ENCODE measurements at places on chromosomes 4 and X. TPM values are rescaled to one million over a fixed set of nuclear protein-coding genes. Genes with fewer than 3 reads are reported as not detected.

The GPR101 gene
- polyA plus RNA-seq = not detected

The DACH2 gene
- polyA plus RNA-seq = not detected

The ADAMTS3 gene
- not detected for polyA plus RNA-seq

The GRIA2 gene
- not detected for polyA plus RNA-seq

The NDST3 gene
- polyA plus RNA-seq = not detected

The AFF2 gene
- polyA plus RNA-seq = 0.70 TPM

The CENPVL2 gene
- not detected for polyA plus RNA-seq

The RASL11B gene
- not detected for polyA plus RNA-seq

The PPEF2 gene
- not detected for polyA plus RNA-seq

The SHOX gene
- not detected for polyA plus RNA-seq

The TMEM31 gene
- polyA plus RNA-seq = not detected

The UGT2B15 gene
- not detected for polyA plus RNA-seq

The PHF8 gene
- 14.3 TPM for polyA plus RNA-seq

The SERTM2 gene
- polyA plus RNA-seq = not detected

The DDX53 gene
- polyA plus RNA-seq = not detected

The F9 gene
- polyA plus RNA-seq = not detected

The FAM9C gene
- not detected for polyA plus RNA-seq

The MAGEA12 gene
- polyA plus RNA-seq = not detected

The UBE2A gene
- 91.4 TPM for polyA plus RNA-seq

The GASK1B gene
- 106 TPM for polyA plus RNA-seq

The CSAG2 gene
- not detected for polyA plus RNA-seq

The USP17L26 gene
- not detected for polyA plus RNA-seq

The PCYT1B gene
- not detected for polyA plus RNA-seq

The ELF4 gene
- polyA plus RNA-seq = 59.5 TPM

The AADAT gene
- not detected for polyA plus RNA-seq

The SLC10A3 gene
- polyA plus RNA-seq = 26.7 TPM

The PWWP3B gene
- polyA plus RNA-seq = not detected

The CFAP47 gene
- polyA plus RNA-seq = not detected

The KIAA1210 gene
- not detected for polyA plus RNA-seq

The ANOS1 gene
- polyA plus RNA-seq = 0.13 TPM

The ZNF330 gene
- polyA plus RNA-seq = 27.7 TPM

The EVC2 gene
- polyA plus RNA-seq = 0.04 TPM

The GAGE13 gene
- polyA plus RNA-seq = not detected

The RHOXF2B gene
- polyA plus RNA-seq = 0.05 TPM

The PDZD4 gene
- not detected for polyA plus RNA-seq

The SH3TC1 gene
- 108 TPM for polyA plus RNA-seq

The UGT2B11 gene
- not detected for polyA plus RNA-seq

The SEC31A gene
- polyA plus RNA-seq = 38.1 TPM

The RBM46 gene
- polyA plus RNA-seq = not detected

The GABRG1 gene
- not detected for polyA plus RNA-seq

The PPP1R3F gene
- polyA plus RNA-seq = 0.47 TPM

The CD40LG gene
- not detected for polyA plus RNA-seq

The ZNF732 gene
- polyA plus RNA-seq = not detected

The ESX1 gene
- polyA plus RNA-seq = not detected

The ABCB7 gene
- polyA plus RNA-seq = 18.5 TPM

The SOD3 gene
- polyA plus RNA-seq = not detected

The TEX13B gene
- not detected for polyA plus RNA-seq

The TIMM8A gene
- polyA plus RNA-seq = 1.9 TPM

The JAKMIP1 gene
- polyA plus RNA-seq = 0.08 TPM

The SULT1E1 gene
- polyA plus RNA-seq = not detected

The DLG3 gene
- not detected for polyA plus RNA-seq

Measured in CD14-positive monocyte (primary cell).